A549 treated with Mapracorat at 1 μM for 4 hours (cell line): ENCODE measurements at places on chromosomes 11 and 22. TPM values are rescaled to one million over a fixed set of nuclear protein-coding genes. Genes with fewer than 3 reads are reported as not detected.

Gene BACE1
- 8.5 to 10.3 TPM (median 10.1 TPM) in 5 replicates for total RNA-seq

Gene C11orf97
- not detected in 5 replicates for total RNA-seq

Gene KCNJ11
- 2.6 to 4.1 TPM (median 3.7 TPM) in 5 replicates for total RNA-seq

Gene ARHGEF12
- total RNA-seq, result 11.8 to 16.1 TPM (median 14.2 TPM) in 5 replicates

Gene PPP2R1B
- total RNA-seq, result 15.5 to 19.8 TPM (median 18.7 TPM) in 5 replicates

Gene KLHL35
- 0.63 to 1.5 TPM (median 1.3 TPM) in 5 replicates for total RNA-seq

Gene MUC6
- total RNA-seq, result 0.01 to 0.02 TPM in 2 of 5 replicates, not detected in the others

Gene TPCN2
- 8.7 to 14.1 TPM (median 12.8 TPM) in 5 replicates for total RNA-seq

Gene GPR83
- total RNA-seq, result 0.05 to 0.07 TPM (median 0.06 TPM) in 5 replicates

Gene CCDC86
- 85.4 to 107 TPM (median 94.9 TPM) in 5 replicates for total RNA-seq

Gene GVQW3
- 0.57 to 1.4 TPM (median 0.92 TPM) in 5 replicates for total RNA-seq

Gene FGF3
- total RNA-seq, result not detected in 5 replicates

Gene FAM180B
- not detected in 5 replicates for total RNA-seq

Gene MYO18B
- total RNA-seq, result 0.02 to 0.09 TPM (median 0.03 TPM) in 5 replicates

Gene RTCB
- 75.4 to 79.4 TPM (median 78.7 TPM) in 5 replicates for total RNA-seq

Gene LAYN
- total RNA-seq, result 3.8 to 4.5 TPM (median 4.3 TPM) in 5 replicates

Gene DRICH1
- 0.18 to 0.46 TPM (median 0.22 TPM) in 3 of 5 replicates, not detected in the others for total RNA-seq

Gene MFRP
- not detected in 5 replicates for total RNA-seq

Gene NEFH
- 0.03 to 0.16 TPM (median 0.09 TPM) in 5 replicates for total RNA-seq

Gene KCNQ1OT1
- total RNA-seq, result 0.04 to 0.08 TPM (median 0.06 TPM) in 5 replicates

Gene PRODH
- total RNA-seq, result 0.77 to 1.4 TPM (median 1.3 TPM) in 5 replicates

Gene MMP1
- 0.42 to 1.1 TPM (median 0.79 TPM) in 5 replicates for total RNA-seq

Gene GGTLC3
- total RNA-seq, result not detected in 5 replicates
